ENCODE measurements at places on chromosomes 2 and 18.
A peak's percentile ranks its signal among the peaks of the same experiment; 100 is the strongest.

DNA sequence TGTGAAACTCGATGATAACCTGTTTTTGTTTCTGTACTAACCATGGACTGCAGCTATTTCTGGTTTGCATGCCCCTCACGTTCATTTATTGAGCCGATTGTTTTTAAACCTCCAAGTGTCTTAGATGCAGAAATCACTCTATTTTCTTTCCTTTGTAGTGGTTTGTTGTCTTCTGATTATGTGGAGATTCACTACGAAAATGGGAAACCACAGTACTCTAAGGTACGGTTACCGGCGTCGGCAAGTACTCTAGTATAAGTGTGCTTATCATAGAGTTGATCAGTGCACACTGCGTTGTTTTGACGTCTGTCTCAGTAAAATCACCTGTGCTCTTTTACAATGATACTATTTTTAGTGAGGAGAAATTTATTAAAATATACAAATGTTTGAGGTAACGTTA lies 87.4 kb downstream of the ADAM23 start:
- no peak for DNase-seq

GRCh38 chr2:239910404-239910803 lies 114.7 kb downstream of the NDUFA10 start:
- DNase-seq: no peak

DNA sequence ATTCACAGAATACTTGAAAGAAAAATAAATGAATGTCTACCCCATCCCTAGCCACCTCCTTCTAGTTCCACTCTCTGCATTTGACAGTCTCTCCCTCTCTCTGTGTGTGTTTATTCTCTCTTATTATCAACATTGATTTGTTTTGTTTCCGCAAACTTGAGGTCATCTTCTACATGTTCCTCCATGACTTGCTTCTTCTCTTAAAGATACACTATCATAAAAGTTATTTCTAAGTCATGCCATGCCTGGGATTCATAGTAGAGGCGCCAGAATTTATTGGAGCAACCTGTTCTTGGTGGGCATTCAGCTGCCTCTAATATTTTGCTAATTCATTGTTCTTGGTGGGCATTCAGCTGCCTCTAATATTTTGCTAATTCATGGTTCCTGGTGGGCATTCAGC lies 58.9 kb upstream of the SMAD7 start:
- no peak for DNase-seq

DNA sequence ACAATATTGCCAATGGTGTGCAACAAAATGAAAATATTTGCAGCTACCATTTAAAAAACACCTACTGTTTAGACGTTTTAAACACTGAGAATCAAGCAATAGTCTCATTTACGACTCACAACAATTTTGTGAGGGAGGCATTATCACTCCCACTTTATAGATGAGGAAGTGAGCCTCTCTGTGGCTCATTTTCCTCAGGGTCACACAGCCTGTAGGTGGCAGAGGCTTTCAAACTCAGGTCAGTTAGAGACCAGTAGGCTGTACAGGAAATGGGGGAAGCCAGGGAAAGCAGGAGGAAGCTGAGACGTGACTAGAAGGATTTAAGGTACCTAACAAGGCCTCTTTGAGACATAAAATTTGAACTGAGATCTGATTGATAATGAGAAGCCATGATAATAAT lies 95.0 kb upstream of the ZNF521 start:
- DNase-seq: no peak

DNA sequence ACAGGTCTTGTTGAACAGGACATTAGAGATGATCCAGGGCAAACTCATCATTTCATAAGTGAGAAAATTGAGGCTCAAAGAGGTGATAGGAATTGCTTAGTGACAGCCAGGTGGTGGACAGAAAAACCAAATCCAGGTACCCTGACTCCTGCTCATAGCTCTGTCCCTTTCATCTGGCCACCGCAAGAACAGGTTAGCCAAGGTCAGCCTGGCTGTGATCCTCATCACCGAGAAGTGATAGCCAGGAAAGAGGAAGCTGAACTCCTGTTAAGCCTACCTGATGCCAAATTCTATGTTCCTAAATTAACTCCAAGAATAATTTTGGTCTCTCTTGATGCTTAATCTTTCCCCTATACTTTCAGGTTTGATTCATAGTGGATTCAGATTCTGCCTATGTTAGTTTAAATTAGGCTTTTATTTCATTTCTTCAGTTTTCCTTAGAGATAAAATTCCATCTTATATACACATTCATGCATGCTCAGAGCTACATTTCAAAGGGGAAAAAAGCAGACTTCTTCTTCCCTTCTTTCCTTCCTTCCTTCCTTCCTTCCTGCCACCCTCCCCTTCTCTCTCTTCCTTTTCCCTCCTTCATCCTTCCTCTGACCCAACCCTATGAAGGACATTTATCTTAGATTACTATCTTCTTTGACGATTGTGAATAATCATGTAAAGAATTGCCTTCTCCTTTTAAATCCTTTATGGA lies 17.3 kb upstream of the CRIM1 start:
- no peak for DNase-seq

DNA sequence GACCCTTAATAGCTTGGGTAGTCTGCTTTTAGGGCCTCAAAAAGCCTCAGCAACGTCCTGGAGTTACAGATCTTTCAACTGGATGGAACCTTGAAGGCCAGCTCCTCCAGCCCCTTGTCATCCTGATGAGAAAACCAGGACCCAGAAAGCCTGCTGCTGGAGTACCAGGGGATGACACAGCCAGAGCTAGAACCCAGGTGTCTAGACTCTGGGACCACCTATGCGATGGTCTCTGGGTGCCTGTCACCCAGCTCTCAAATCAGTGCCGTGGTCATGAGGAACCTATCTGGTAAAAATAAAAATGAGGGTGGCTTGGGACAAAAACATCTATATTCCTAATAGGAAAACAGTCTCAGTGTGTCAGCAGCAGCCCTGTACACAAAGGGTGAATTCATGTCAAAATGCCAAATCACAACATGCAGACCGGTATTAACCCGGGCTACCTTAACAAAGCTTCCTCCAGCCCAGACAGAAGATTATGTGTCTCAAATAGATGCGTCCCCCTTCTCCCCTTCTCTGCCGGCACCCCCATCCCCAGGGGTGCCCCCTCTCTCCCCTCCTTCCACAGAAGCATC lies 28.5 kb downstream of the SMAD7 start:
- no peak for DNase-seq

- DNase-seq: peak; percentile 66
Measured at GRCh38 chr2:95231723-95232122, 24.4 kb downstream of the ZNF892 start.

- DNase-seq: peak; percentile 61
Measured at GRCh38 chr2:170409164-170409535, 231.2 kb downstream of the MYO3B start.

DNA sequence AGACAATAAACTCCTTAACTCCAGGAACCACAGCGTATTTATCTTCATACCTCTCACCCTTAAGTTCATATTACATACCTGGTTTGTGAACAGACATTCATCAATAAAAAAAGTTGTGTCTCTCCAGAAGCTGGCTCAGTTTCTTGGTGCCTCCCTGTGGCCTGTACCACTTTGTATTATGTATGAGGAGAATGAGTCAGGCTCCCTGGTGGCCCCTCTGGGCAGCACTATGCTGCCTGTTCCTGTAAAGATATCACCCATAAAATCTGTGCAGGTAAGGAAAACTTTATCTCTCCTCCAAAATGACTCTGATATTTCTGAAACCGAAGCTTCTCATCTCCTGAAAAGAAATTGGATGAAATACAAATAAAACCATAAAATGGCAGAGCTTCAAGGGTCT lies 198.4 kb upstream of the NT5C1B start:
- peak; percentile 6 for DNase-seq

DNA sequence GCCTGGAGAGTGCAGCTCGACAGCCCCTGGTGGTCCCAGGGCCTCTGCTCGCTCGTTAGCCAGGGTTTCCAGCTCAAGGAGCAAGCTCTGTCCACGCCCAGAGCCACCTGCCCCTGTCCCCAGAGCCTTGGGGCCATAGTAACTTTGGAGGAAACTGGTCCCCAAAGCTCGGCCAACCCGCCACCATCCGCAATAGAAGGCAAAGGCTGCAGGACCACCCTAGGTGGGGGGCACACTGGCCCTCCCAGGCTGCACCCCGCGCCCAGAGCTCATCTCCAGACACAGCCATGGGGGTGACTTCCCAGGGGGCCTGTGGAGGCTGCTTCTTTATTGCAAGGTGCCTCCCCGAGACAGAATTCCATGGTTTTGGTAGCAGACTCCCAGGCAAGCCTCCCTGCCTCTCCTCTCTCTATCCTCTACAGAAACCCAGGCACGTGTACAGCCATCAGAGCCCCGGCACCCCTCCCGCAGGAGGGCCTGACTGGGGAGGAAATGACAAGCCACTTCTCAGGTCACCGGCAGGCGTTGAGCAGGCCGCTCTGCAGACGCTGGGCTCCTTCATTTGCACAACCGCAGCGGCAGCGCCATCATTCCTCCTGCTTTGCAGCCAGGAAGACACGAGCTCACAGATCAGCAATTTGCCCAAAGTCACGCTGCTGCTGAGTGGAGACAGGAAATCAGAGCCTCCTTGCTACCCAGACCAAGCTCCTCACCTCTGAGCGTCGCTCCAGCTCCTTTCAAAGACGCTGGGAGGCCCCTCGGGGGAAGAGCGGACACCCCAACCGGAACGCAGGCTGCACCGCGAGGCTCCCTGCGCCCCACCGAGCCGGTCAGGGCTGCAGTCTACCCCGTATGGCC lies 80.2 kb downstream of the NDUFA10 start:
- no peak for DNase-seq

- no peak for DNase-seq
Measured at GRCh38 chr18:7637269-7637668, 70.2 kb downstream of the PTPRM start.

GRCh38 chr2:128727914-128728313 lies 409.2 kb upstream of the HS6ST1 start:
- peak; percentile 88 for DNase-seq

DNA sequence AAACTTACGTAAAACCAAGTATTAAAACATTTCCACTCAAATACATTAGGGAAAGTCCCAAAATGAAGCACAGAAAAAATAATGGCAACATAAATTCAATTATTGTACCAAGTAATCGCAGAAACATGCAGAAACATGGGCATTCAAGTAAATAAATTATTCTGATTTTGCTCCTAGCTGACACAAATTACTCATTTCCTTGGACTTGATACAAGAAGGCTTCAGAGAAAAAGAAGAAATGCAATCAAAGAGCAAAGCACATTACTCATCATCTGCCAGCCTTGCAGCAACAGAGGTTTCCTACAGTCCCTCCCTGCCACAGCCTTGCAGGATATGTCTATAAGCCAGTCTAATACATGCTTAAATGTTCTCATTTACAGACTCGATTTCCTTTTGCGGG lies 439.8 kb upstream of the LYPD1 start:
- peak; percentile 72 for DNase-seq

GRCh38 chr2:50763776-50764175 lies 268.2 kb downstream of the NRXN1 start:
- peak; percentile 14 for DNase-seq

DNA sequence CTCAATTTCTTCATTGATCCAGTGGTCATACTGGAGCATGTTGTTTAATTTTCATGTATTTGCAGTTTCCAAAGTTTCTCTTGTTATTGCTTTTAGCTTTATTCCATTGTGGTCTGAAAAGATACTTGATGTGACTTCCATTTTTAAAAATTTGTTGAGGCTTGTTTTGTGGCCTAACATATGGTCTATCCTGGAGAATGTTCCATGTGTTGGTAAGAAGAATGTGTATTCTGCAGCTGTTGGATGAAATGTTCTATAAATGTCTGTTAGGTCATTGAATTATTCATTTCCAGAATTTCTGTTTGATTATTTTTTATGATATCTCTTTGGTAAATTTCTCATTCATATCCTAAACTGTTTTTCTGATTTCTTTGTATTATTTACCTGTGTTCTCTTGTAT lies 139.8 kb upstream of the THUMPD2 start:
- no peak for DNase-seq

DNA sequence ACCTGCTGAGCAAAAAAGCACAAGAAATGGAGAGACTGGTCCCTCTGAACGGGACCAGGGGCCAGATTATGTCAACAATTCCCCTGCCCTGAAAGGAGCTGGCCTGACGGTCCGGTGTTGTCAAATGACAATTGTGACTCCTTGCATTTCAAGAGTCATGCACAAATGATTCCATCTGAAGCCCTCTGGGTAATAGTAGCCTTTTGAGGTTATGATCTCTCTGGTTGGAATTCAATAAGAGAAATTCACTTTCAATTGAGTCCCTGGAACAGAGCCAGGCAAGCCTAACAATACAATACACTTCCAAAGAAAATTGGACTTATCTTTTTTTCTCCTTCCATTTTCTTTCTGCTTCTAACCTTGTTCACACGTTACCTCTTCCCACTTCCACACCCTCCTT lies 116.9 kb downstream of the C1D start:
- peak; percentile 33 for DNase-seq

GRCh38 chr18:48641981-48642380 lies 103.2 kb downstream of the CTIF start:
- no peak for DNase-seq

DNA sequence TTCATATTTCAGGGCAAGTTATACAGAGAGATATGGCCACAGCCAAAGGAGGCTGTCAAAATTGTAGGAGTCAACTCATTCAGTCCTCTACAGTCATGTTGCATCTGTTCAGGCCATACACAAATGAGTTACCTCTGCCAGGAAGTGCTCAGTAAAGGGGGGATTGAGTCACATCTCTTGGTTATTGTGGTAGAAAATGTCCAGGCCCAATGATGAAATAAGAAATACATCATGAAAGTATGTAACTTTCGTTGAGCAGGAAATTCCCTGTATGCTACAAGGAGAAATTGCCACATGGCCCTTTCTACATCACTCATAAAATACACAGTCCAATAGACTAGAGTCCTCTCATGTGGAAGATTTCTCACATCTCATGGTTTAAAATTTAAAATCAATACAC lies 103.9 kb upstream of the COL3A1 start:
- peak; percentile 81 for DNase-seq

DNA sequence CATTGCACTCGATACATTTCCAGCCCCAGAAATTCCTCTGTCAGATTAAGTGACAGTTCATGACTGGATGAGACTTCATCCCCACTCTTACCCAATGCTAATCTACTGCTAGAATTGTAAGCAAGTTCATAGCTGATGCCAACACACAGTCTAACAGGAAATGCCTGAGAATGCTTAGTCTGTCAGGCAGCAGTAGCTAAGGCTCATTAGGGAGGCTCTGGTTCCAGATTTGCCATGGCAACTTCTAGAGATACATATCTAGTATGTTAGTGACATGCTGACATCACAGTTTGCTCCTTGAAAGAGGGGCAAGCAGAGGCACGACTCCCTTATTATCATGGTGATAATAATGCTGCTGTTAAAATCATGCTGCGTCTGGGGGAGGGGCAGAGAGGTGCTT lies 198.4 kb downstream of the RBM43 start:
- peak; percentile 79 for DNase-seq

GRCh38 chr18:44453505-44453904 lies 227.2 kb upstream of the SETBP1 start:
- no peak for DNase-seq
